ENCODE measurements at places on chromosomes 6 and 20.
A peak's percentile ranks its signal among the peaks of the same experiment; 100 is the strongest.

GRCh38 chr20:40571639-40572038 lies 117.4 kb downstream of the MAFB start:
- DNase-seq = no peak

DNA sequence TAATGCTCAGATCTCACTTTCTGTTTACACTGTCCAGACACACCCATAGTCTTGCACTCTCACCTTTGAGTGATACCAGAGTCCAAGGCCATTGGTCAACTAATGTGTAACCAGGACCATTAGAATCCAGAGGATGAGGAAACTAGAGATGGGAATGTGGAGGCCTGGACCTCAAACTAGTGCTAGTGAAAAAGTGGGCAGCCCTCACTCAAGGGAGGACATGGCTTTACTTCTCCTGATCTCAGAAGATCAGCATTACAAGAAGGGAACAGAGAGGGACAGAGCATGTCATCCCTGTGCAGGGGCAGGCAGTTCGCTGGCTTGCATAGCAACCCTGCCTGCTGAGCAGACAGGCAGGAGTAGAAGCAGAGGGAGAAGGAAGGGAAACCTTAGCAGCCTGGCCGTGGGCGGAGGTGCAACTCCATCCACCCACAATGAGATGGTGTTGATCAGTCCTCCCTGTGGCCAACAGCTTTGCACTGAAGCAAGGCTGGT lies 22.6 kb upstream of the XRN2 start:
- DNase-seq = no peak

- DNase-seq = no peak
Measured at GRCh38 chr6:11770546-11771466, 7.8 kb downstream of the ADTRP start.

GRCh38 chr6:28264834-28265401 lies 2.0 kb upstream of the ZSCAN26 start:
- DNase-seq = no peak

- DNase-seq = no peak
Measured at GRCh38 chr6:91573826-91574416, 987.0 kb upstream of the MAP3K7 start.

DNA sequence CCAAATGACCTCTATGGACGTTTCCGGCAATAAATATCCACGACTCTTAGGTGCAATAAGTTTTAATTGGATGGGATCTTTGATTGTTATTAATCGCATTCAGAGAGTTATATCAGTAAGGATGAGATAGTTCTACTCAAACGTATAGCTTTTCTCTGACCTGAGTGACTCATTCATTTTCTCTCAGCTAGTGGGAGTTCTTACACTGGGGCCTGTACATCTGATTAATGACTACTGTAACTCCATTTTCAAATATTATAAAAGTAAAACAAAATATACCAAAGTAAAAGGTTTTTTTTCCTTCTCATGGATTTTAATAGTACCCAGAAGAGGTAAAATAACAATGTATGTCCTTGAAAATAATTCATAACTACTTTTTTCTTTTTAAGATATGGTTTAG lies 41.1 kb upstream of the SAMD5 start:
- DNase-seq = no peak

GRCh38 chr6:89567630-89568390 lies 70.7 kb downstream of the LYRM2 start:
- no peak for DNase-seq

GRCh38 chr6:53828215-53828614 lies 33.4 kb downstream of the LRRC1 start:
- DNase-seq = no peak

DNA sequence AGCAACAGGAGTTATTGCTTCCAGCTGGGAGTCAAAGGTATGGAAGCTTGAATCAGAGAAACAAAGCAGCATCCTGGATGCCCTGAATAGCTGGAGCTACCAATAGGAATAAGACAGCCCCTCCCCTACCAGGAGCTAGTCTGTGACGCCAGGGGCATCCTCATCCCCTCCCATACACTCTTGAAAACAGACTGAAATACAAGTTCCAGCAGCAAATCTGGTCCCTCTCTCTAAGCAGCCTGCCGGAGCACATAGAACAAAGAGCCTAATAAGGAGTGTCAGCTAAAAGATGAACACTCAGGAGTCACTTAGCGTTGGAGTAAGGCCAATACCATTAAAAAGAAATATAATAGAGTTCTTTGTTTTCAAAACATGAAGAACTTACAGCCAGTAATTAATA lies 25.6 kb downstream of the FILIP1 start:
- DNase-seq = no peak

- DNase-seq = no peak
Measured at GRCh38 chr20:32828029-32828680, 8.4 kb downstream of the MAPRE1 start.

DNA sequence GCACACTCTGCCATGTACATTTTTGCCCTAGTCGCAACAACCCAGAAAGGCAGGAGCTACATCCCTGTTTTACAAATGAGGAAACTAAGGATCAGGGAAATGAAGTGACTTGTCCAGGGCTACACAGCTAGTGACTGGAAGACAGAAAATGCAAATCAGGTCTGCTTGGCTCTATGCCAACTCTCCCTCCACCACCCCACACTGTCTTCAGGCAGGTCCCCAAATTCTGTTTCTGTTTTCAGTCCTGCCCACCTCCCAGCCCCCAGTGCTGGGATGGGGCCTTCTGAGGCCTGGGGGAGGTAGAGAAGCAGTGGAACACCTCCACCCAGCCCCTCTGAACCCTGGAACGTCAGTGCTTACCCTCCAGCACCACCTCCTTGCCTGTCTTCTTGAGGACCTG lies 5.1 kb downstream of the SNTA1 start:
- DNase-seq = no peak

DNA sequence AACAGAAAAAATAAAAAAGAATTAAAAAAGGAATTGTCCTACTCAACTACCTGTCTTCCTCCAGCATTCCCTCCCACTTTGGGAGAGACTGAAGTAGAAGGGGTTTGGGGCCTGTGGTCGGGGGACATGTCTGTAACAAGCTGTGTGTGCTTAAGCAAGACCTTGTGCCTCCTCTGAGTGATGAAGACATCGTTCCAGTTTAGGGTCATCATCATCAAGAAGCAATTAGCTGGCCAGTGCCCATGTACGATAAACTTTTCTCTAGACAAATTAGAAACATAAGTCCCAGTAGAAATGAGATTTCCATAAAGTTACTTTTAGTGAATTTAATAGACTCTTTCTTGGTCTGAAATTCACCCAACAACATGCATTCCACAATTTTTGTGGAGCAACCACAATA lies 272.9 kb downstream of the ZNF217 start:
- DNase-seq = no peak

DNA sequence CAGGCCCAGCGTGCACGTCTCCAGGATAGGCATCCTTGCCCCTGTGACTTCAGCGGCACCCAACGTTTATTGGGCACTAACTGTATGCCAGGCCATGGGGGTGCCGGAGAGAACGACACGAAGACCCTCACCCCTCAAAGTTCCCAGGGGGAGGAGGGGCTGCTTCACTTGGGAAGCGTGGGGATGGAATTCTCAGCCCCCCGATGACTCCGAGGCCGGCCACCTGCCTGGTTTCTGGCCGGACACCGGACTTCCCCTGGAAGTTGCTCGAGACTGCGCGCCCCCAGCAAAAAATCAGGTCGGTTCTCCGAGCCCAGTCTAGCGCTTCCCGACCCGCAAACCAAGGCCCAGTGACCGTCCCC lies 275 bp upstream of the MAVS start:
- no peak for DNase-seq

DNA sequence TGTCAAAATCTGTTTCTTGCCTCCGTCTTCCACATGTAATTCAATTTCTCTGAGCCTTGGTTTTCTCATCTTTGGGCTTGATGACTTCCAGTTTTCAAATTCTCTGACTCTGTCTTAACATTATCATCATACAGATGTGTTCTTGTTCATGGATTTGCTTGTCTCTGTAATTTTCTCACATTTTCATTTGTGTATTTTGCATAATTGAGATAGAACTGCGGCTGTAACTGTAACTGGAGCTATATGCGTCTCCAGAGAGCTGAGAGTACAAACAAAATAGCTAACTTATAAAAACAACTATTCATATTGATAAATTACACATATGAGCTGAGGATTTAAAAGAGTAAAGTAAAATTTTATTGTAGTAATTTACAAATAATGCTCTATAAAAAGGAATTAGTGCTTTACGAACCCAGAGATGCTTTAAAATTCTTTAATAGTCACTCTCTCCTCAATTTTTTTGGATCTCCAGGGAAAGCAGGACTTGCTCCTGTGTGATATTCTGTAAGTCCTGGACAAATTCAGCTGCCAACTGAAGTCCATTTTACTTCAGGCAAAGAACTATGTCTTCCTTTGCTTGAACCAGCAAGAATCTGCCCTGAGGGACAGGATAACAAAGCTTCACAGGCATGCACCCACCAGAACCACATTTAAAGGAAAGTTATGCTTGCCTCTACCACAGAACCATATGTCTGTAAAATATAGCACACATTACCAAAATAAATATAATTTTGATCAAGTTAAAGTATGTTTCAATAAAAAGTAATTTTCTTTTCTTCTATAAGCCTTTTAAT lies 288.3 kb downstream of the KHDC1L start:
- DNase-seq = no peak

DNA sequence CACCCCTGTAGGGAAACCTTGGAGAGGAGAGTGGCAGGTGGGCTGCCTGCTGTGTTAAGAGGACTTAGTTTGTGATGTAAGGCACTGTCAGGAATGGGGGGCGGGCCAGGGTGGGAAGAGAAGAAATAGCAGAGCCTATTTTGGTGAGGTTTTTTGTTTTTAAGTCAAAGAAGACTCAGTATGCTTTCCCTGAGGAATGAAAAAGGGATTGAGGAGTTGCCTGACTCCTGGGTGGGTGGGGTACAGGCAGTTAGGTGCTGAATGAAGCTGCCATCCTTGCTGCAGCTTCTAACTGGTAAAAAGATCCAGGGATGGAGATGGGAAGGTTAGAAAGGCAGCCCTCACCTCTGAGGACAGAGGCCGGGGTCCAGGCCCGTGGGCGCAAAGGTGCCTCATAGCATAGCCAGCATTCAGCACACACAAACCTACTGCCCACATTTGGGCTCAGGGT lies 37.9 kb downstream of the PLCG1 start:
- no peak for DNase-seq

GRCh38 chr6:139533573-139534471 lies 159.4 kb upstream of the CITED2 start:
- DNase-seq = no peak

- DNase-seq = no peak
Measured at GRCh38 chr20:46588532-46589511, 38.4 kb upstream of the OCSTAMP start.

DNA sequence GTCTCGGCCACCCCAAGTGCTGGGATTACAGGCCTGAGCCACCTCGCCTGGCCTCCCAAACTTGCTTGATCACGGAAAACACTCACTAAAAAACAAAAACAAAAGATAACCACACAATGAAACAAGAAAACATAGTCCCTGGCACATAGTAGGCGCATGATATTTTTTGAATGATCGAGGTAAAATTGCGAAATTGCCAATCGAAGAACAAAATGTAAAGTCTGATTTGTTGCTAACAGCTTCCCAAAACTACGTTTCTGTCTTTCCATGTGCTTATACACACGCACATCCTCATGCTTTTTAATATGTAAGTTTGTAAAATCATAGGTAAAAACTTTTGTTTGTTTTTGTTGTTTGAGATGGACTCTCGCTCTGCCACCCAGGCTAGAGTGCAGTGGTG lies 168.5 kb upstream of the SALL4 start:
- DNase-seq = no peak

DNA sequence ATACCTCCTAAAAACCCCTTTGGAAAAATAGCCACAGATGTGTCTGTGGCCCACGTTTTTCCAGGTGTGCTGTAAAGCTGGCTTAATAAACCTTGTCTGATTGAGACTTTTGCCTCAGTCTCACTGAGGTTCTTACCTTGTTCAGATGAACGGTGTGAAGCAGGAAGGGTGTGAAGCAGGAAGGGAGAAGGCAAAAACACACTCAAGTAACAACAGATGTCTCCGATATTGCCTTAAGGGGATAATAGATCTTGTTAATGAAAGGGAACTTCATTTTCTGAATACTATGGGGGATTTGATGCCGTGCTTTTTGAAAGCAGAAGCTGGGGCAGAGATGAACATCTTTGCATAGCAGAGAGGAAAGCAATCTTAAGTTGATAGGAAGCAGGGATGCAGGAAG lies 37.8 kb downstream of the EDN1 start:
- no peak for DNase-seq

GRCh38 chr20:63345328-63346100 lies 15.6 kb downstream of the CHRNA4 start:
- DNase-seq = no peak

GRCh38 chr20:19205981-19206396 lies 6.5 kb upstream of the SLC24A3 start:
- peak; percentile 84 for DNase-seq

GRCh38 chr6:13924949-13925881 lies at the start of gene RNF182:
RNF182 (plus strand) TSS chr6:13924952; CDS start chr6:13977120, 52,168 bp downstream.
- DNase-seq = peak; percentile 69

- DNase-seq = no peak
Measured at GRCh38 chr20:48703107-48703506, 124.7 kb downstream of the PREX1 start.

- no peak for DNase-seq
Measured at GRCh38 chr6:131013495-131013894, 49.5 kb downstream of the EPB41L2 start.

- no peak for DNase-seq
Measured at GRCh38 chr6:43891072-43891870, 121.3 kb downstream of the VEGFA start.

DNA sequence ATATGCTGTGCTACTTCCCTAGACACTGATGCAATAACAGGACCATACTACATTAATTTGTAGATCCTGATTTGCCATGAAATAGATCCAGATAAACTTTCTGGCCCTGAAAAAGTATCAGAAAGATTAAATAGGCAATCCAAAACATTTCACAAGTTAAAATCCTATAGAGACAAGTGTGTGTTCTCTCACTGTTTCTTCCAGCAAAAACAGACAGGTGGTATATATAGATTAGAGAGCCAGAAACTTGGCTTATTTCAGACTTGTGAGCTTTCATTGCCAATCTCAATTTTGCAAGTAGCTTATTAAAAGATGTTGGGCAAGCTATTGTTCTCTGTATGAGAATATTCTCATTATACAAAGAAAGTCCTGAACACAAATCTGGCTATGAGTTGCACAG lies 289.1 kb upstream of the MANEA start:
- no peak for DNase-seq

DNA sequence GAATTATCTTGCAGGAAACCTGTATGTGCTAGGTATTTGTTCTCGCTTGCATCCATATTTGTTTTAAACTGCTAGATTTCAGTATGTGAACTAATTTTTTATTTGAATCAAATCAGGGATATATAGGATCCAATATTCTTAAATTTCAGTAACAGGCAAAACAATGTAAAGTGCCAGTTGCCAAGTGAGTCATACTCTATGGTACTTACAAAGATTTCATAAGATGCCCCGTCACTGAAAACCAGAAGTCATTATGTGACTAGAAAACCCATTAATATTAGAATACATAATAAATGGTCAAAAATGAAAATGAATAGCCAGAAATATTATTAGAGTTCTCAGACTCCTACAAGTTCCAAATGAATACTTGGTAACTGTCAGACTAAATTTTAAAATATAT lies 481.2 kb downstream of the TFAP2A start:
- DNase-seq = no peak

GRCh38 chr6:156782691-156783320 lies 5.6 kb downstream of the ARID1B start:
- DNase-seq = no peak

GRCh38 chr6:166617359-166617758 lies 9.7 kb downstream of the RPS6KA2 start:
- DNase-seq = no peak

- no peak for DNase-seq
Measured at GRCh38 chr6:139847457-139847813, 473.0 kb upstream of the CITED2 start.

Measured in activated CD4-positive, alpha-beta T cell treated with anti-CD3 and anti-CD28 coated beads for 36 hours (primary cell).